ENCODE measurements at places on chromosomes 7 and 10.

- DNase-seq: no peak
Observed at GRCh38 chr10:13491747-13492360, 37.0 kb downstream of the BEND7 start.

DNA sequence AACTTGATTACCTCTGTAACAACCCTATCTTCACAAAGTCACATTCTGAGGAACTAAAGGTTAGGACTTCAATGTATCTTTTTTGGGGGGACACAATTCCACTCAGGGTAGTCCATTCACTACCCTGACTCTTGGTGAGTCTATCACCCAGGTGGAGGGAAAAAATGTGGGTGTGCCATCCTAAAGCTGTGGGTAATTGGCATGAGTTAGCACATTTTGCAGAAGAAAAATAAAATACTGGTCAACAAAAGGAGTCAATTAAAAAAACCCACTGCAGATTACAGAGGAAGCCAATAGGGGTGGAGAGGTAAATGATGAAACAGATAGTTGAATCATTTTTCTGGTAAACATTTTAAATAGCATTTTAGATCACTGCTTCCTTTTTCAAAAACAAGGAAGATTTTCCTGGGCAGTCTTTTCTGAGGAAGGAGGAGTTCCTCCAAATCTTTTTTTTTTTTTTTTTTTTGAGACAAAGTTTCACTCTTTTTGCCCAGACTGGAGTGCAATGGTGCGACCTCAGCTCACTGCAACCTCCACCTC lies 5.1 kb upstream of the BLVRA start:
- DNase-seq: no peak

DNA sequence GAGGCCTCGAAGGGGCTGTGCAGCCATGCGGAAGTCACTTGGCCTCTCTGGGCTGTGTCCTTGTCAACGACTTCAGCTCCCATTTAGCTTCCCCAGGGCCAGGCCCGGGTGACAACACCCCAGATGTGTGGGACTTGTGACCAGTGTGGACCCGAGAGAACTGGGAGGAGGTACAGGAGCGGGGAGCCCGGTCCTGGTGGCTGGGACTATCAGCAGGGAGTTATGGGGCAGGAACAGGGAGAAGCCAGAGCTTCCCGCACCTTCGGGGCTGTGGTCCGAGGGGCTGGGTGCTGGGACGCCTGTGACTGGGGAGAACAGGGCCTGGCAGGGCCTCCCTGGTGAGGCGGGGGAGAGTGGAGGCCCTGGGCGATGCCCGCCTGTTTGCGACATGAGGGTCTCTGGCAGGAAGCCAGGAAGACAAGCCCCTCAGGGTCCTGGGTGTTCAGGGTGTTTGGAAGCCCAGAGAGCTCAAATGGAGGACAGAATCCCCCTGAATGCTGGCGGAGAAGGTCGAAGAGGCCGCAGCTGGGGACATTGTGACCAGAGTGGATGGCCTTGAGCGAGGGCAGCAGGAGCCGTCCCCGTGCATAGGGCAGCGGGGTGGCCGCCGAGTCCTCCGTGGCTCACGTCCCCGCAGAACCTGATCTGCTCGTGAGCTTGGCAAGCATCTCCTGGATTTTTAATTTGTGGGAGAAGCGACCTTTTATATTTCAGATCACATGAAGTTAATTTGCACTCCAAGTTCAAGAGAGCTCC lies 30.0 kb upstream of the PSMG3 start:
- DNase-seq: no peak

GRCh38 chr7:23539494-23539907 lies 7.7 kb upstream of the TRA2A start:
- no peak for DNase-seq

DNA sequence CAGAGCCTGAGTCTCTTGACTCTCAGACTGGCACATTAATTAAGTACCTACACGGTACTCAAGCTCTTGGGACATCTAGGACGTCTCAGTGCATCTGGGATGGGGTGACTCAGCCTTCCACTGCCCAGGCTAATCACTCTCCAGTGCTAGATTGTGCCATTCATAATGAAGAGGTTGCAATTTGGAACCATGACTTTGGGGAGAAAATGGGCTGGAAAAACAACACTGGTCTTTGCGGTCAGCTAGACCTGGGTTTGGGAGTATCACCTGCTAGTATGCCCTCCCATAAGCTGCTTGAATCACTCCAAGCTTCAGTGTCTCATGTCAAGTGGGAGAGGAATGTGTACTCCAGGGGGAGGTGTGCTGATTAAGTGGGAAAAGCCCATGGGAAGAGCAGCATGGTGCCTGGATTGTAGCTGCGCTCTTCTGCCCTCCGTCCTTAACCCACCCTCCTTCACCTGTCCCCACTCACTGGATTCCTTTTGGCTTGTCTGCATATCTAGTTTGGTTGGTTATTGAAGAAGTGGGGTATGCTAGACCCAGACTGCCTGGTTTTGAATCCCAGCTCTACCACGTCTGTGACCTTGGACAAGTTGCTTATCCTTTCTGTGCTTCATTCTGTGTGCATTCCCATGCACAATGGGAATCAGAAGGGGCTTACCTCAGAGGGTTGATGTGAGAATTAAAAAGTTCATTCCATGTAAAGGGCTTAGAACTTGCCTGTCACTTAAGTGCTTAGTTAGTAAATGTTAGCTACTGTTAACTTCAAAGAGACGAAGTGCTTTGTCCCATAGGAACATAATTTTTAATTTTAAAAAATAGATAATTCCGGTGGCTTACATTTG lies 3.8 kb downstream of the NFE2L3 start:
- no peak for DNase-seq

GRCh38 chr10:118370499-118370898 lies 28.4 kb upstream of the FAM204A start:
- DNase-seq: no peak

- no peak for DNase-seq
Observed at GRCh38 chr10:103758294-103758681, 97.1 kb downstream of the SH3PXD2A start.

GRCh38 chr7:2542916-2543871 lies 12.1 kb downstream of the BRAT1 start:
- no peak for DNase-seq
